Pancreas (tissue), 10 donors: ENCODE measurements at places on chromosomes 4 and X. TPM values are rescaled to one million over a fixed set of nuclear protein-coding genes. Genes with fewer than 3 reads are reported as not detected.

The RADX gene
- 2.2 TPM for total RNA-seq

The GLRA3 gene
- 0.05 TPM for total RNA-seq

The FAM114A1 gene
- 23.0 TPM for total RNA-seq

- H3K4me1 ChIP-seq = no peaks in the 10 kb centered on the region
- H3K36me3 ChIP-seq = no peaks in the 10 kb centered on the region
- no peaks in the 10 kb centered on the region for H3K27me3 ChIP-seq
- peak; percentile 34 for DNase-seq
- H3K4me3 ChIP-seq = peak overlapping the region; percentile 52
These were observed 583 bp downstream of the GABRE start for GRCh38 chrX:151973851-151974335.

- no peaks in the 10 kb centered on the region for H3K4me1 ChIP-seq
- H3K36me3 ChIP-seq = no peaks in the 10 kb centered on the region
- H3K27ac ChIP-seq = no peak overlapping the region
These were observed 1885.5 kb upstream of the ADGRL3 start for GRCh38 chr4:59314637-59315036.

DNA sequence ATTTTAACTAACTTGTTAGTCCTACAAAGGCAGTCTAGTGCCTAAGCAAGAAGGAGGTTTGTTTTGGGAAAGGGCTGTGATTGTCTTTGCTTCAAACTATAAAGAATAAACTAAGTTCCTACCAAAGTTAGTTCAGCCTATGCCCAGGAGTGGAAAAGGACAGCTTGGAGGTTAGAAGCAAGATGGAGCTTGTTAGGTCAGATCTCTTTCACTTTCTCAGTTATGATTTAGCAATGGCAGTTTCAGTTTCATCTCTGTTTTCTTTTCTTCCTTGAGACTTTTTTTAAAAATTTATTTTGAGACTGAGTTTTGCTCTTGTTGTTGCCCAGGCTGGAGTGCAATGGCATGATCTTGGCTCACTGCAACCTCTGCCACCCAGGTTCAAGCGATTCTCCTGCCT, 82.9 kb upstream of the NLGN4X start:
- DNase-seq = no peak
- no peak overlapping the region for H3K27ac ChIP-seq
- no peaks in the 10 kb centered on the region for H3K27me3 ChIP-seq
- no peaks in the 10 kb centered on the region for H3K36me3 ChIP-seq
- no peaks in the 10 kb centered on the region for H3K4me1 ChIP-seq

- no peak overlapping the region for H3K4me3 ChIP-seq
- H3K27ac ChIP-seq = no peak overlapping the region
- H3K36me3 ChIP-seq = no peaks in the 10 kb centered on the region
- H3K27me3 ChIP-seq = no peaks in the 10 kb centered on the region
These were observed 14.5 kb downstream of the PRSS48 start for GRCh38 chr4:151291485-151291884.

DNA sequence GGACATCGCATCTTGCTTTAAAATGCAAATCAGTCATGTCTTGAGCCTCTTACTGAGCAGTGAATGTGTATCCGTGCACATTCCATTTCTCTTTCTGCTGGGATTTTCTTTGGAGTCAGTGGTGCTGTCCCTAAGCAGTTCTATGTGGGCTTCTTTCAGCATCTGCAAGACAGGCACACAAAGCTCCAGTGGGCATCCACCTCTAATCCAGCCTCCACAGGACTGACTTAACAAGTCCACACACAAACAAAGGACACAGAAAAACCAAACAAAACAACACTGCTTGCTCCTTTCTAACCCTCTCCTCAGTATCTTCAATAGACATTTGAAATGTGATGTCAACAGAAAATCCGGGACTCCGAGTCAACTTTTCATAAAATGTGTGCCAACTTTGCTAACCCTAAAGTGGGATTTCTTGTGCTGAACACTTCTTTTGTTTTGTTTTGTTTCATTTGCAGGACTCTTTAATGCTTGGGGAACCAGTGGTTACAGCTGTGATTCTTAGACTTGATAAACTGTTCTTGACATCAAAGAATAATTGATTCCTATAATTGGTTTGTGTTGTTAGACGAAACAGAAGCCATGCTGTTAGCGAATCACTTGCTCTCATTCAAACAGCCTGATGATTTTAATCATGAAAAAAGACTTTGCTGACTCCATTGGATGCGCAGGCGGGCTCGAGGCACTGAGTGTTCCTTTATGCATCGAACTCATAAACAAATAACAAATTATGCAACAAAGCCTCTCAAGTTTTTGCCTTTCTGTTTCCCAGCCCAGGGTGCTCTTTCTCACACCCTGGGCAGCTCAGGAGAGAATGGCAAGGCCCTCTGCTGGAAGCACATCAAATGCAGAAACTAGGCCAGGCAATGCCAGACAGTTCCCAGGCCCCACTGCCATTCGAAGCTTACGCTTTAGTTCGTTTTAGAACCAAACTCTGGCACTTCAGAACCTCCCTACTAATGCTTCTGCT, 20.1 kb downstream of the ETNPPL start:
- no peaks in the 10 kb centered on the region for H3K27me3 ChIP-seq
- DNase-seq = no peak
- no peaks in the 10 kb centered on the region for H3K36me3 ChIP-seq
- H3K4me1 ChIP-seq = no peaks in the 10 kb centered on the region

DNA sequence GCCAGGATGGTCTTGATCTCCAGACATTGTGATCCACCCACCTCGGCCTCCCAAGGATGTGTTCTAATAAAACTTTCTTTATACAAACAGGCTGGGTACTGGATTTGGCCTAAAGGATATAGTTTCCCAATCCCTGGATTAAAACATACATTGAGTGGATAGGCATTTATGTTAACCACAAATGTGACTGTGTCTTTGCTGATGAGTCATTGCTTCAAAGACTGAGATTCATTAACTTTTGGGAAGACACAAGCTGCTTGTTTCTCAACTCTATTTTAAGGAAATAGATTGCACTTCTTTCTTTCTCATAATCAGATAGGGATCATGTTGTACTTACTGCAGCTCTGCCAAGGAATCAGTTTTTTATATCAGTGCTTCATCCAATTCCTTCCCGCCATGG, 131.3 kb upstream of the AGA start:
- H3K27me3 ChIP-seq = no peaks in the 10 kb centered on the region
- H3K4me1 ChIP-seq = no peaks in the 10 kb centered on the region
- no peak for DNase-seq
- H3K27ac ChIP-seq = no peak overlapping the region

- H3K36me3 ChIP-seq = no peaks in the 10 kb centered on the region
- DNase-seq = no peak
- no peaks in the 10 kb centered on the region for H3K27me3 ChIP-seq
- no peaks in the 10 kb centered on the region for H3K4me1 ChIP-seq
These were observed 250.4 kb downstream of the PRDM5 start for GRCh38 chr4:120672076-120672475.

DNA sequence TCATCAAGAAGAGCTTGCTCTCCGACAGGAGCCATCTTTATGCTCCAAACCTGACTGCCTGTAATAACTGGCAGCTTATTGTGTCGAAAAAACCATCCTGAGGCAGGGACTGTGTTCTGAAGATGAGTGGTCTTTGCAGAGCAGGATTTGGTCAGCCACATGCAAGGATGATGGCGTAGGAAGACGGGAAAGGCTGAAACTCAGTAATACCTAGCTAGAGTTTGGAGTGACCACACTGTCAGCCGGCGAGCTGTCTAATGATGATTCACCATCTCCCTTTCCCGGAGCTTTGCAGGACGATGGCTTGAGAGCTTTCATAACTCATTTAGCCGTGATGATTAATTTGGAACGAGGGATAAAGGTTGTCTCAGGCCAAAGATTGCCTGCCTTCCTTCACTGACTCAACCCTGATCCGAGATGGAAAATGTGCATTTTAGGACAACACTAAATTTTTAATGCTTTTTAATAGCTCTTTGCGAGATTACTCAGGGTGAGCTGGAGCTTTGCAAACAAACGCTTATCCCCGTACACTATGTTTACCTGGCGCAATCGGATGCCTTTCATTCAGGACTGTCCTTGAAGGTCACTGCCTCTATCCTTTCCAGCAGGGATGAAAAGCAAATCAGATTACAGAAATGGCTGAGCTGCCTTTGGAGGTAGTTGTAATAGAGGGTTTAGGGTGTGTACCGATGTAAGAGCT, 288.5 kb downstream of the ASMT start:
- no peaks in the 10 kb centered on the region for H3K27me3 ChIP-seq
- DNase-seq = no peak
- no peak overlapping the region for H3K27ac ChIP-seq
- H3K4me3 ChIP-seq = no peak overlapping the region
- no peaks in the 10 kb centered on the region for H3K36me3 ChIP-seq

DNA sequence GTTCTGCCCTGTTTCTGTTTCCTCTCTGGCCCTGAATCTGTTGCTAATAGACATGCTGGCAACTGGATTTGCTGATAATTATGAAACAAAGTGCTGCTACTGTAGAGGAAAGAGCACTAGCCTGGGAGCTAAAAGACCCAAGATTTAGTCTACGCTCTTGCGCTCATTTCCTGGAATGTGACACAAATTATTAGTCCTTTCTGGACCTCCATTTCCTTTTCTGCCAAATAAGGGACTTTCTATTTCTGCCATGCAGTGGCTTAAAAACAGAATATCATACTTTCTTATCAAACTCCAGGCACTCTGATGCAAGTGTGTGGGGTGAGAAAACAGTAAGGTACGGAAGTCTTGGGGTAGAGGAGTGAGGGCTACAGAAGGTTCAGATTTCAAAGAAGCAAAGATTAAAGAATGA, 48.3 kb upstream of the GPR174 start:
- H3K27ac ChIP-seq = no peak overlapping the region
- H3K36me3 ChIP-seq = no peaks in the 10 kb centered on the region
- no peak for DNase-seq
- no peak overlapping the region for H3K4me3 ChIP-seq
- no peaks in the 10 kb centered on the region for H3K27me3 ChIP-seq
- H3K4me1 ChIP-seq = no peaks in the 10 kb centered on the region
